SHP77 (cell line): ENCODE measurements at places on chromosomes 6 and 20.

DNA sequence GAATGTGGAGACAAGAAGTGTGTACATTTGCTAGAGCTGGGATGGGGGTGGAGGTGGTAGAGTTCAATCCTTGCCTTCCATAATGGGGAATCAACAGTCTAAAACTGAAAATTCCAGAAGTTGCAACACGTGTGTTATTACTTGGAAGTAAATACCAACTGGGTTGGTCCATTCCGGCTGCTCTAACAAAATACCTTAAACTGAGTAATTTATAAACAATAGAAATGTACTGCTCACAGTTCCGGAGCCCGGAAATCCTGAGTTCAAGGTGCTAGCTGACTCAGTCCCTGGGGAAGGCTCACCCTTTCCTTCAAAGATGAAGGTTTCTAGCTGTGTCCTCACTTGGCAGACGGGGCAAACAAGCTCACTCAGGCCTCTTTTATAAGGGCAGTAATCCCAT is 59.0 kb downstream of the RIN2 start:
- DNase-seq, result no peak

DNA sequence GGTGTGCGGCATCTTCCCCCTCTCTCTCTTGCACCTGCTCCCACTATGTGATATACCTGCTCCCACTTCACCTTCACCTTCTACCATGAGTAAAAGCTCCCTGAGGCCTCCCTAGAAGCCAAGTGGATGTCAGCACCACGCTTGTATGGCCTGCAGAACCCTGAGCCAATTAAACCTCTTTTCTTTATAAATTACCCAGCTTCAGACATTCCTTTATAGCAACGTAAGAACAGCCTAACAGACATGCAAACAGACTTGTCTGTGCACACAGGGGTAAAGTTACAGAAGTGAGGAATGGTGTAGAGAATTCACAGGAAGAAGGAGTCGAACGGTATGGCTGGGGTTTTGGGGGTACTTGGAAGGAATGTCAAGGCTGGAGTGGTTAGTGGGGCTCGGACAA is 14.8 kb upstream of the TGM2 start:
- no peak for DNase-seq

DNA sequence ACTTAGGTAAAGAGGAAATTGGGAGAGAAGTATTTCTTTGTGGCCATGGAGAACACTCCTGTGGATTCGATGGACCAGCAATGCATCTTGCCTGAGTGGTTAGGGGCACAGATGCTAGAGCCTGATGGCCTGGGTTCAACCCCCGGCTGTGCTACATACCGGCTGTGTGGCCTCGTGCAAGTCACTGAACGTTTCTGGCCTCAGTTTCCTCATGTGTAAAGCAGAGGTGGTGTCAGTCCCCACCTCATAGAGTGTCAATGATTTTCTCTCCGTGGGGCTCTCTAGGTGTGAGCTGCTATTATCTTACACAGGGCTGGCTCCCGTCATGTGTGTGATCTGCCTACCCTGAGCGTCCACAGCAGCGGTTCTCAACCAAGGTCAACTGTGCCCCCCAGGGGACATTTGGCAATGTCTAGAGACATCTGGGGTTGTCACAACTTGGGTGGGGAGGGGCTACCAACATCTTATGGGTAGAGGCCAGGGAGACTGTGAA is 50.0 kb upstream of the PTPN1 start:
- DNase-seq, result no peak

DNA sequence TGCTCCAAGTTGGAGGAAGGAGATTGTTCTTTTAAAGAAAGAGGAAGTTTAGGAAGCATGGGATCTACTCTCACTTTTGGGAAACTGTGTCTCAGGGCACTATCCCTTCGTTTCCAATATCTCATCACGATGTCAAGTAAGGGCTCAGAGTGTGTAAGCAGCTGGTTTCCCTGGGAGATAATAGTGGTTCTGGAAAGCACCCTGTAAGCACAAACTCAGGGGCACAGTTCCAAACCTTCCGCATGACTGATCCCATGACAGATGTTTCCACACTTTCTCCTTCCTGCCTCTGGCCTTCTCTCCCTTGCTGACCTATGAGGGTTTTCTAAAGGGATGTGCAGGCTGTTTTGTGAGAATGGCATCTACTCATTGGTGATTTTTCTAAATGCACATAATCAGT is 33.9 kb downstream of the ADTRP start:
- DNase-seq, result no peak

DNA sequence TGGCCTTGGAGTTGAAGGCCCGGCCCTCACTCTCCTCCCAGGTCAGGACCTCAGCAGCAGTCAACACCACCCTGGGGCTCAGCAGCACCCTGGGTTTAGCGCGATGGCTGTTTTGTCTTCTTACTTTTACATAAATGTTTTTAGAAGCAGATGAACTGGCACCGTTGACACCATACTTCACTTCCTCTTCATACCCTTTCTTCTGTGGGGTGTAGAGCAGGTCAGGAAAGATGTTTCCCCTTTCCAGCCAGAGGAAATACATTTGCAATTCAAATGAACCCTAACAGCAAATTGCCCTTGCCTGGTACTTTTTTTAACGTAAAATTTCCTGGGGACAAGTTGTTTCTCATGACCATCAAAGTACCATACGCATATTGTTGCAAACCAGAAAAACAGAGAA is 54.7 kb upstream of the SNX9 start:
- DNase-seq, result no peak

GRCh38 chr20:61391812-61392520 is 139.9 kb downstream of the CDH4 start:
- DNase-seq, result no peak

DNA sequence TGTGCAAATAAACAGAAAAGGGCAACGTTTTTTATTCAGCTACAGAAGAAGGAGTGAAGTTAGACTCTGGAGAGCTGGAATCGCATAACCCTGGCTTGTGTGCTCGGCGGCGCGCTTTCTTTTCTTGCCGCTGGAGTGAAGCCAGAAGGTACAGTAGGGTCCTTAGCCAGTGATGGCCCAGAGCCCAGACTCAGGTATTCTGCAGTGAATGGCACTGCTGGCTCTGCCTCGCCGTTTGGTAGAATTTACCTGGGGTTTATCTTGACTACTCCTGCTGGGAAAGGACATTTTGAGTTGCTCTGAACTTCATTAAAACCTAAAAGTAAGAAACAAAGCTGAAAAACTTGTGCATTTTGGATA is 56.9 kb upstream of the TIAM2 start:
- DNase-seq, result no peak
